Activated CD4-positive, alpha-beta T cell treated with anti-CD3 and anti-CD28 coated beads for 36 hours (primary cell): ENCODE measurements at places on chromosomes 13 and 19.

- H3K4me3 ChIP-seq, result no peak overlapping the region
- DNase-seq, result no peak
- no peak overlapping the region for H3K27ac ChIP-seq
- peaks cover 2% of the 10 kb centered on the region for H3K27me3 ChIP-seq
Observed at GRCh38 chr19:55832676-55833075, 877 bp upstream of the NLRP11 start.

- no peaks in the 10 kb centered on the region for H3K27me3 ChIP-seq
- DNase-seq, result no peak
- H3K4me3 ChIP-seq, result no peak overlapping the region
- peaks cover 15% of the 10 kb centered on the region for H3K4me1 ChIP-seq
- no peak overlapping the region for H3K27ac ChIP-seq
Observed at GRCh38 chr13:112793545-112794445, 104.0 kb downstream of the ATP11A start.

GRCh38 chr13:45629940-45630339 lies 14.4 kb upstream of the ERICH6B start:
- DNase-seq, result no peak
- no peak overlapping the region for H3K27ac ChIP-seq
- H3K4me1 ChIP-seq, result no peaks in the 10 kb centered on the region
- H3K36me3 ChIP-seq, result no peaks in the 10 kb centered on the region
- H3K27me3 ChIP-seq, result peaks cover 7% of the 10 kb centered on the region

DNA sequence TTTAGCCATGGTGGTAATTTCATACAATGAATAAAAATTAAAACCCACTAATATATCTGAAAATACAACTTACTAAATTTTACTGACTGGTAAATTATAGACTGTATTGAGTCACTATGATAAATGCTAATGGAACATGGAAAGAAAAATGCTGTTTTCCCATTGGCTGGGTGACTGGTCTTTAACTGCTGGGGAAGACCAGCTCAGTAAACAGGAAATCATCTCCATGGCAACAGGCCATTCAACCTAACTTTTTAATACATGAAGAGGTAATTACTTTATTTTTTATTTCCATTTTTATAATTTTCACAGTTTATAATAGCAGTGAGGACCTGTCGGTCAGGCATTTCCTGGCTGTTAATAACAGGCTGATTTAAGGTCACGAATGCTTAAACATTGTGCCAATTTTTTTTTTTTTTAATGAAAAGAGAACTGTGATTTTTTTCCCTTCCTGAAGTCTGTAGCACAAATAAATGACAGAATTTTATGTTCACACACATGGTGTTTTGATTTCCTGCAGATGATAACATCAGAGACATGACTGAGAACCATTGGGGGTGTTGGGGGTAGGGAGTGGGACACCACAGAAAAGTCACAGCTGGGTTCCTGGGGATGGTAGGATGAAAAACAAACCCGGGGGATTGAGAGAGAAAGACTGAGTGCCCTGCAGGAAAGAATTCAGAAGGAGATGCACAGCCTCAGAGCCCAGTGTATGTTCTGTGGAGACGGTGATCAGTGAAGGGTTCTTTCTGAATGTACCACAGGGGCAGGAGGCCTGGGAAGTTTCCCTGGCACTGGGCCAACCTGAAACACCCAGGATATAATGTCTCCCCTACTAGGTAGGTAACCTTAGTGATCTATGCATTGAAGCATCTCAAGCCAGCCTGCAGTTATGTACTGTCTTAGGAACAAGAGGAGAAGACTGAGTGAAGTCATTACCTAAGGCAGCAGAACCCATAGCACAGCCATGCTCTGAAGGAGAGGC lies 297.1 kb downstream of the COG6 start:
- H3K27ac ChIP-seq, result no peak overlapping the region
- H3K36me3 ChIP-seq, result no peaks in the 10 kb centered on the region
- peaks cover 49% of the 10 kb centered on the region for H3K4me1 ChIP-seq
- no peaks in the 10 kb centered on the region for H3K27me3 ChIP-seq

DNA sequence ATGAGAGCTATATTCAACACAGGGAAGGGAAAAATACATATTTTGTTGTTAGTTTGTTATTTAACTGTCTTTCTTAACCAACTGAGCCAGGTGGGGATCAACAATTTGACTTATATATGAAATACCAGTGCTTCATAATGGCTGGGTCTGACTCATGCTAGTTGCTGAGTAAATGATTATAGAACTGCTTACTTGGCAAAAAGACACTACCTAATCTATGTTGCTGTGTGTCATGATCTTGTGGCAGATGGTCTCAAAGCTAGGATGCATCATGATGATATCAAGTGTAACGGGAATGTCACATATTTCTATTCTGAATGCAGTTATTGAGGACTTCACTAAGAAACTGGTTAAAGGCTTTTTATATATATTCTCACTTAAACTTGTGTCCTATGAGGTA lies 727.4 kb upstream of the SLITRK1 start:
- H3K4me3 ChIP-seq, result no peak overlapping the region
- no peaks in the 10 kb centered on the region for H3K36me3 ChIP-seq
- no peak for DNase-seq
- H3K27ac ChIP-seq, result no peak overlapping the region
- no peaks in the 10 kb centered on the region for H3K4me1 ChIP-seq
- no peaks in the 10 kb centered on the region for H3K27me3 ChIP-seq

DNA sequence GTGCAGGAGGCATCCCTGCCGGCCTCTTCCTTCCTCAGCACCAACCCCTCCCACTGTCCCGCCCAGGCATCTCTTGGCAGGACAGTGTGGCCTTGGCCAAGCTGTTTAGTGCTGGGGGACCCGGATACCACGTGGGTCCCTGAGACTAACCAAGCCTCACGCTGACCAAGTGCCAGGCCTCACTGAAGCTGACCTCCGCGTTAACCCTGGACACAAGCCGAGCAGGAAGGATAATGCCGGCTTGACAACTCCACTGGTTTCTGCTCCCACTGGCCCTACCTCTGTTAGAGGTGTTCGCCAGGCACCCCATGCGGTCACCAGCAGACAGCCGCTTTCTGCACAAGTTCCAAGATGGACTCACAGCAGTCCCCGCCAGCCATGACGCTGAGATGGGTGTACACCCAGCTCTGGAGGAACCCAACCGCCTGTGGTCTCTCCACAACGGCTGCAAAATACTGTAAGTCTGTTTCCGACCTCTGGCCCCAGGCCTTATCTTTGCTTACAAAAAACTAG lies 12.4 kb downstream of the GRTP1 start:
- no peaks in the 10 kb centered on the region for H3K36me3 ChIP-seq
- no peak for DNase-seq
- no peaks in the 10 kb centered on the region for H3K4me1 ChIP-seq
- no peak overlapping the region for H3K4me3 ChIP-seq

GRCh38 chr13:77740097-77740735 lies 42.7 kb downstream of the SLAIN1 start:
- peaks cover 21% of the 10 kb centered on the region for H3K4me1 ChIP-seq
- no peaks in the 10 kb centered on the region for H3K27me3 ChIP-seq
- DNase-seq, result no peak
- peaks cover 3% of the 10 kb centered on the region for H3K36me3 ChIP-seq
- no peak overlapping the region for H3K27ac ChIP-seq

DNA sequence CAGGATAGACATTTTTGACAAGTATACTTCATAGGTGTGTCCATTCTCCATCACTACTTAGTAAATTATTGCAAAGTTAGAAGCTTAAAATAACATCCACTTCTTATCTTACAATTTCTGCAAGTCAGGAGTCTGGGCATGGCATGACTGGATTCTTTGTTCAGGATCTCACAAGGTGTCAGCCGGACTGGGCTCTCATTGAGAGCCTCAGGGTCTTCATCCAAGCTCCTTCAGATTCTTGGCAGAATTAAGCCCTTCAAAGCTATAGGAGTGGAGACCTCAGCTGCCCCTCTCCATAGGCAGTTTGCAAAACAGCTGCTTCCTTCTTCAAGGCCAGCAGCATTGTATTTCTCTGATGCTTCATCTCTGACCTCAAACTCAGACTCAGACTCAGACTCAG lies 9.1 kb upstream of the SIN3B start:
- H3K4me1 ChIP-seq, result peaks cover 3% of the 10 kb centered on the region
- H3K27me3 ChIP-seq, result peaks cover 12% of the 10 kb centered on the region
- H3K27ac ChIP-seq, result no peak overlapping the region
- no peak overlapping the region for H3K4me3 ChIP-seq

DNA sequence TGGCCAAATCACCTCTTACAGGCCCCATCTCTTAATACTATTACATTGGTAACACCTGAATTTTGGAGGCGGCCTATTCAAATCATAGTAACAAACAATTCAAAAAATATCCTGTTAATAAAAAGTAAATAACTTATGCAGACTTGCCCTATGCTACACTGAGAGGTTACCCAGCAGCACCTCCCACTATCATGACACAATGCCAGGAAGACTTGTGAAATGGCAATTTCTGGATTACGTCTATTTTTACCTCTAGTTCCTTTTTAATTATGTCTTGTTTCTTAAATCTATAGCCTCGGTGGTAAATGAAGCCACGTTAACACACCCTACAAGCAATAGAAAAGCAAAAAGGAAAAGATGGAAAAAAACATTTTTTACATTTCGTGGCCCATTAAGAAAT lies 6.2 kb upstream of the DZIP1 start:
- DNase-seq, result no peak
- H3K4me1 ChIP-seq, result no peaks in the 10 kb centered on the region
- H3K36me3 ChIP-seq, result no peaks in the 10 kb centered on the region
- no peak overlapping the region for H3K4me3 ChIP-seq
- H3K27ac ChIP-seq, result no peak overlapping the region

- H3K36me3 ChIP-seq, result peaks cover 43% of the 10 kb centered on the region
- H3K27ac ChIP-seq, result peak overlapping the region; percentile 83
- DNase-seq, result peak; percentile 46
Observed at GRCh38 chr19:53432088-53432661, 391 bp downstream of the ZNF761 start.

GRCh38 chr13:53463106-53463505 lies 434.5 kb downstream of the OLFM4 start:
- no peaks in the 10 kb centered on the region for H3K4me1 ChIP-seq
- H3K36me3 ChIP-seq, result no peaks in the 10 kb centered on the region
- no peak overlapping the region for H3K27ac ChIP-seq
- no peak overlapping the region for H3K4me3 ChIP-seq
- H3K27me3 ChIP-seq, result no peaks in the 10 kb centered on the region
- DNase-seq, result no peak

GRCh38 chr19:41407271-41407670 lies 9.7 kb downstream of the BCKDHA start:
- no peak for DNase-seq
- no peaks in the 10 kb centered on the region for H3K27me3 ChIP-seq
- no peak overlapping the region for H3K27ac ChIP-seq
- H3K4me3 ChIP-seq, result no peak overlapping the region
- H3K4me1 ChIP-seq, result peaks cover 12% of the 10 kb centered on the region
- peaks cover 1% of the 10 kb centered on the region for H3K36me3 ChIP-seq

DNA sequence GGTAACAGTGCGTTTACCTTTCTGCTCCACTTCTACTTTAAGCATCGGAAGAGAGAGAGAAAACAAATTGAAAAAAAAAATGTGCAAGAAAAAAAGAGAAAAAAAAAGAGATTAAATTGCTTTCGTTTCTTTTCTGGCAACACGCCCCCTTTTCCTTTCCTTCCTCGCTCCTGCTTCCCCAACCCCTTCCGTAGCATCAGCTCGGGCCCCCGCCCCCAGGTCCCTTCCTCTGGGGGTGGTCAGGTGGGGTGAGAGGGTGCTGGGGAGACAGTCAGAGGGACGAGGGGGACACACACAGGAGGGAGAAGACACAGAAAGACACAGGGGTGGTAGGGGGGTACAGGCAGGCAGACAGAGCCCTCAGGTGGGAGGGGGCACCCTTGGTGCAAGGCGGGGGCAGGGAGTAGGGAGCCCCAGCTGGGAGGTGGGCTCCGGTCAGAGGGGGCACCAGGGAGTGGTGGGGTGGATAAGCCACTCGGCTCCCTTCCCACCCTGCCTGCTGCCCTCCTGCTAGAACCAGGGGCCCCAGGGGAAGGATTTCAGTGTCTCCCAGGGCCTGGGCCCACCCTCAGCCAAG lies 30.7 kb upstream of the ASF1B start:
- no peaks in the 10 kb centered on the region for H3K27me3 ChIP-seq
- H3K27ac ChIP-seq, result peak overlapping the region; percentile 82
- peaks cover 24% of the 10 kb centered on the region for H3K36me3 ChIP-seq
- DNase-seq, result no peak
- peak overlapping the region; percentile 48 for H3K4me3 ChIP-seq

- H3K27me3 ChIP-seq, result no peaks in the 10 kb centered on the region
- no peak overlapping the region for H3K27ac ChIP-seq
- peaks cover 14% of the 10 kb centered on the region for H3K36me3 ChIP-seq
- no peak for DNase-seq
Observed at GRCh38 chr13:75628801-75629200, 7.3 kb upstream of the LMO7 start.

- H3K27ac ChIP-seq, result no peak overlapping the region
- H3K36me3 ChIP-seq, result peaks cover 2% of the 10 kb centered on the region
- H3K4me3 ChIP-seq, result no peak overlapping the region
- no peaks in the 10 kb centered on the region for H3K27me3 ChIP-seq
- peaks cover 28% of the 10 kb centered on the region for H3K4me1 ChIP-seq
Observed at GRCh38 chr13:109773276-109773675, 13.1 kb downstream of the IRS2 start.

GRCh38 chr19:1857648-1858326 lies 5.6 kb downstream of the KLF16 start:
- H3K4me3 ChIP-seq, result peak overlapping the region; percentile 78
- peaks cover 2% of the 10 kb centered on the region for H3K36me3 ChIP-seq
- DNase-seq, result no peak
- peaks cover 65% of the 10 kb centered on the region for H3K4me1 ChIP-seq
- peak overlapping the region; percentile 47 for H3K27ac ChIP-seq
